Amniotic epithelial cell (primary cell): ENCODE measurements at places on chromosomes 4 and X.
A peak's percentile ranks its signal among the peaks of the same experiment; 100 is the strongest.

DNA sequence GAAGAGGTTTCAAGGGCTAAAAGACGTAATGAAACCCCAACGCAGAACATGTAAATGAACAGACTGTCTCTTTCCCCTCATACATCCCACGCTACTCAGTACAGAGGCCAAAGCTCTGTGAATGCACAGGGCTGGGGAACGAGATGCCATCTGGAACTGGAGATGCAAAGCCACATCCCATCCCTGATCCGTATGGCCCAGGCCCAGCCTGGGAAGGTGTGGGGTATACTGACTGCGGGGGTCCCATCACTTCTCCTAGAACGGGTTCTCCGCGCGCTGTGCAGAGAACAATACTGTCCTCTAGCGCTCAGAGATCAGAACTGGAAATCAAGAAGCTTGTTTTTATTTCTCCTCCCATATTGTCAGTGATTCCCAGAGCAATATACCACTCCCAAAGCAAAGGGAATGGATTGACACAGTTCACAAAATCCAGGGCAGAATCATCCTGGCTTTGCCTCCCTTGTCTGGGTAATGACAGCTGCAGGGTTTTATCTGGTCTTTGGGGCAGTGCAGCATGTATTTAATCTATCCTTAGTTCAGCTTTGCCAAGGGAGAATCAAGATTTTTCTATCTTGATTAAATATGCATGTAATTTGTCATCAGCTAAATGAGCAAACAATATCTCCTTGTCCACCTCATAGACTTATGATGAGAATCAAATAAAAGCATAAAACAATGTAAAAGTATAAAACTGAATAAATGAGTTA lies 47.3 kb upstream of the TLR3 start:
- peak; percentile 27 for DNase-seq

- DNase-seq, result no peak
These were observed 19.7 kb upstream of the RNF212 start for GRCh38 chr4:1133033-1133432.

DNA sequence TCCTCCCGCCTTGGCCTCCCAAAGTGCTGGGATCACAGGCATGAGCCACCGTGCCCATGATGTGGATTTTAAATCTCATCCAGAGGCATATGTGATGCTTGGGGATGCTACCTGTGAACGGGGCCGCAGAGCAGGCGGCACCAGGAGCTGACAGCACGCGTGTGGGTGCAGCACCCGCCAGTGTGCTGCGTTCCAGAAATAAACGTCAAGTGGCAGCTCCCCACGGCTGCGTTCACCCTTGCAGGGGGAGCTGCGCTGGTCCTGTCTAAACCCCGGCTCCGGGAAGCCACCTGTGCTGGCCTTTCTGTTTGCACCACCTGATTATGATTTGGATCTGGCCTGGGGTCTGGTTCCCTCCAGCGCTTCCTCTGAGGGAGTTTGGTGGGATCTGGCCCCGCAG lies 77.8 kb downstream of the SORCS2 start:
- DNase-seq, result no peak

DNA sequence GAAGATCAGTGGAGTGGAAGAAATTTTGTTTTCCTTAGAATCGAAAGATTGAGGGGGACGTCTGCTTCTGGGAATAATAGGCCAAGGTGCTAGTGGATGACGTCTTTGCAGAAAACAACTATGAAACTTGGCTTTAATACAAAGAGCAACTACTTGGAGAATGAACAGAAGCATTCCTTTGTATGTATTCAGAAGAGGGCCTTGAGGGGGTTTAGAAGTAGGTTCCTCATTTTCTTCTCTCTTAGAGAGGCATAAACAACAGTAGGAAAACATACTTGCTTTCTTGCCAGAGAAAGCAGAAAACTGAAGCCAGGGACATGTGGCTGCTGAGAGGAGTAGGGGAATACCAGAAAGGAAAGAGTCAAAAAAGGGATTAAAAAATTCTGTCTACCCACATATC lies 167.8 kb downstream of the ZNF330 start:
- DNase-seq, result peak; percentile 75

- no peak for DNase-seq
These were observed 42.4 kb upstream of the RPA4 start for GRCh38 chrX:96841325-96841724.

GRCh38 chr4:186770481-186771175 lies 47.0 kb upstream of the FAT1 start:
- DNase-seq, result peak; percentile 80

DNA sequence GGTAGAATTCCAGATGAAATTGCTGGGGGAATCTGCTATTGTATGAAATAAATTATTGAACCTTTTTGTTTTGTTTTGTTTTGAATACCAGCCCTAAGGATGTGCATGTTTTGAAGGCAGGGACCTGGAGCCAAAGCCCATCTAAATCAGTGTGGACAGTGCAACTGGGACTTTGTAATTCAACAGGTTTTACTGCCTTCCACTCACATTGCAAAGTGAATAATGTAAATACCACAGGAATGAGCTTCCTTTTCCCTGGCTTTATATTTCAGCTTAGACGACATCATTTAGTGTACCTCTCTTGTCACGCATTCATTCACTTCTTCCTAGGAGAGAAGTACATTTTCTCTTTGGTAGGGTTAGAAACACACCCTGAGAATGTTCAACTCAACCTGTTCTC lies 795.0 kb downstream of the CENPC start:
- no peak for DNase-seq

DNA sequence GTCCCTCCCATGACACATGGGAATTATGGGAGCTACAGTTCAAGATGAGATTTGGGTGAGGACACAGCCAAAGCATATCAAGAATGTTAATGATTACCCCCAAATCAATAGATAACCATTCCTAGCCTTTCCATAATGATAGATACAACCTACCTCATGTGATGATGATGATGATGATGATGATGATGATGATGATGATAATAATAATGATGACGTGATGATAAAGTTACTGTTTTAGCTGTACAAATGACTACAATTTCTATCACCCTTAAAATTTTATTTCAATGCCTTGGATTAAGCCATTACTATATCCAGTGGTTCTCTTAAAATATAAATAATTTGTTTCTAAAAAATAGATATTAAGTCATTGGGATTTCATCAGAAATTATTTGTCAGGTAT lies 55.2 kb upstream of the NLGN4X start:
- DNase-seq, result no peak

- peak; percentile 23 for DNase-seq
These were observed 283.2 kb downstream of the ARHGAP10 start for GRCh38 chr4:148015058-148015457.

DNA sequence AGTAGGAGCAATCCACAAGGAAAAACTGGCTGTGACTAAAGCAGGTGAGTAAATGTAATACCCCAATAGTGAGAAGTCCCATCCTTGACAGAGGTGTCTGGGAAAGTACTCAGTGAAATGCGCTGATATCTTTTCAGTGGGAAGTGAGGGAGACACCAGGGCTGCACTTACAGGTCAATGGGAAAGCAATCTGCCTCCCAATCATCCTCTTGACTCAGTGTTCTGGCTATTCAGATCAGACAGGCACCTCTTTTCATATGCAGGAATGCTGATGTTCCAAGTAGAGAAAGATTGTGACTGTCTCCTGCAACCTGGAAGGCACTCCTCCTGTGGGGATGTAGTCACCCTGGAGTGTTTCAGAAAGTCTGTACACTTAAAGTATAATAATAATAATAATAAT lies 39.9 kb upstream of the SPIN2A start:
- no peak for DNase-seq

DNA sequence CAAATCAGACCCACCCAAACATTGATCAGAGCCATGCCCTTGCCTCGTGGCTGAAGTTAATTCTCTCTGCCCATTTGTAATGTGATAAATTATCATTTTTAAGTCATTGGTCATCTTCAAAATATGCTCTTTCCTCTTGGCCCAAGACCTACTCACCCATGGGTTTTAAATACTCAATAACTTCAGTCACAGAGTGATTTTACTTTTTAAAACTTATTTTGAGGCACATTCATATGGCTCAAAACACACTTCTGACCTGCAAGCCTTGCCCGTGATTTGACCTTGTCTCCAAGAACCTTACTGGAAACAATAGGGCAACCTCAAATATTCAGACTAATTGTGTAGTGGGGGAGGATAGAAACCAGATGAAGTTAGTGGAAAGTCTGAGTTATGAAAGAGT lies 176.2 kb upstream of the LNX1 start:
- DNase-seq, result peak; percentile 92

DNA sequence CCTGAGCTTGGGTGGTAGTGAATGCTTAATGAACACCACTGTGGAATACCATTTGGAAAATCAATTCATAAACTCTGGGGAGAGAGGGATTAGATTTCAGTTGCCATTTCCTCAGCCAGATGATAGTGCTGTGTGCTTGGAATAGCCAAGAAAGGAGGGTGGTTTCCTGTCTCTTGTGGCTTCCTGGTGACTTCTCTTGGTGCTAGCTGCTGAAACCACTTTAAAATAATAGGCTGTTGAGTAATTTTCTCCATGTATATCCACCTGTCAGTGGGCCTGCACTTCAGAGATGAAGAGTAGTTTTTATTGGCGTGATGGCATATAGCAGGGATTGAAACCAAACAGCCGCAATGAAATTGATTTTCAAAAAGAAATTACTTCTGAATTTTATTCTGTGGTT lies 11.8 kb downstream of the EDA start:
- no peak for DNase-seq

- no peak for DNase-seq
These were observed 34.1 kb downstream of the SPINK2 start for GRCh38 chr4:56787380-56787779.

DNA sequence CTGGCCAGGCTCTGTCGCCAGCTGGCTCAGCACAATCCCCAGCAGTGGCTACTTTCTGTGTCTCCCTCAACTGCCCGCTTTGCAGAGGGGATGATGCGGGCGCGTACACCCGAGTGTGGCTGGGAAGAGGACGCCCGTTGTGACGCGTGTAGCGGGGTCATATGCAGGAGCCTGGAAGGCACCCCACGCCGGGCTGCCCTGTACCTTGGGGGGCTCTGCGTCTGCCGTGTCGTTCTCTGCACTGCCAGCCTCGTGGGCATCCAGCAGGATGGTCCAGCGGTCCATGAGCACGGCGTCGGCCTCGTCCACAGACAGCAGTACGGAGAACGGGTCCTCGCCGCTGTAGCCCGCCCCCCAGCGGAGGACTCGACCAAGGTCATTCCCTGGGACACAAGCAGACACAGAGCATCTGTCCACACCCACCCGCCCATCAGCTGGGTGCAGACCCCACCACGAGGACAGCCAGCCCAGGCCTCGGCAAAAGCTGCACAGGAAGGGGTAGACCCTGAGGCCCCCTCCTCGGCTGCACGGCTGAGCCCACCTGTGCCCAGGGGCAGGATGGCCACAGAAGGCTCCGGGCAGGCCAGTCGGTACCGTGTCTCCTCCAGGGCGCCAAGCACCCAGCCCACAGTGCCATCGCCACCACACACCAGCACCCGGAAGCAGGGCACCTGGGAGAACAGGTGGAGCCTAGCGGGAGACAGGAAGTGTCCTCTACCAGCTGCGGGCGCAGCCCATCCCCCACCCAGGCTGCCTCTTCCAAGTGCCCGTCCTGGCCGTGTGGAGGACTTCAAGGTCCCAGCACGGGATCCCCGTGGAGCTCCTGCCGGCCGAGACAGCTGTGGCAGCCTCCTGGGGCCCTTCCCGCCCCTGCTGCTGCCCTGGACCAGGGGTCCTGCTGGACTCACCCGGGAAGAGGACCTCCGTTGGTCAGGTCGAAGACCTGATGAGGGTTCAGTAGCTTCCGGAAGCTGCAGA lies 10.8 kb downstream of the DGKQ start:
- DNase-seq, result no peak

- DNase-seq, result peak; percentile 71
These were observed 13.7 kb downstream of the SEPTIN11 start for GRCh38 chr4:76963131-76963750.

- no peak for DNase-seq
These were observed 226.7 kb upstream of the MAD2L1 start for GRCh38 chr4:120293341-120293740.

- peak; percentile 34 for DNase-seq
These were observed 851 bp downstream of the POLR2B start for GRCh38 chr4:56979421-56980072.

DNA sequence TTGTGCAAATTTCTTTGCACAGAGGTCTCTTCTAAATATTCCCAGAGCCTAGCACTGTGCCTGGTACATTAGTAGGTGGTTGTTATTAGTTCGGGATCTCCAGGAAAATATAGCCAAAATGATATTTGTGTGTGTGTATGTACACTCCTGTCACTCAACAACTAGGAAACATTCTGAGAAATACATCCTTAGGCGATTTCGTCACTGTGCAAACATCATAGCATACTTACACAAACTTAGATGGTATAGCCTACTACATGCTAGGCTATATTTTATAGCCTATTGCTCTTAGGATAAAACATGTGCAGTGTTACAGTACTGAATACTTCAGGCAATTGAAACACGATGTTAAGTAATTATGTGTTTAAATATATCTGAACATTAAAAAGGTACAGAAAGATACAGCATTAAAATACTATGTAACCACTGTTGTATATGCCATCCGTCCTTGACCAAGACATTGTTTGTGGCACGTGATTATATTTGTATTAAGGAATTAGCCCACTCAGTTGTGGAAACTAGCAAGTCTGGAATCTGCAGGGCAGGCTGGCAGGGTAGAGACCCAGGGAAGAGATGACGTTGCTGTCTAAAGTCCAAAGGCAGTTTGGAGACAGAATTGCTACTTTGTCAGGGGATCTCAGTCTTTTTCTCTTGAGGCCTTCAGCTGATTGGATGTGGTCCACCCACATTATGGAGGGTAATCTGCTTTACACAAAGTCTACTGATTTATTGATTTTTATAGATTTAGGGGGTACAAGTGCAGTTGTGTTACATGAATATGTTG lies 106.9 kb downstream of the COL4A6 start:
- DNase-seq, result no peak

GRCh38 chr4:40225497-40225896 lies 28.7 kb downstream of the RHOH start:
- DNase-seq, result no peak

- DNase-seq, result no peak
These were observed 83.3 kb upstream of the AMELX start for GRCh38 chrX:11209798-11210414.

- DNase-seq, result peak; percentile 59
These were observed 95.2 kb upstream of the DKK2 start for GRCh38 chr4:107131295-107131694.

DNA sequence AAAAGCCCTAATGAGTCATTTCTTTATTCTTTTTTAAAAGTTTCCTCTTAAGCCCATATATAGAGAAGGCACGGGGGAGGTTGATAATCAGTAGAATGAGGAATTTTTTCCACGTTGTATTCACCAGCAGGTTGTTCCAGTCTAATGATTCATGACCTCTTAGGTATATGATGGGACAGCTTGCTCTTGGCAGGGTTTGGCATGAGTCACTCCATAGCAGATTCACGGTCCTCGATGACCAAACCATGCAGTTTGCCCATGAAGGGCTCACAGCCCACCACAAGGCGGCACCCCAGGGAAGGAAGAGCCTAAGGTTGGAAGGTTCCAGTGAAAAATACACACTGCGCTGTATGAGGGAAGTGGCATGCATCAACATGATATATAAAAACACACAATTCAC lies 623.8 kb upstream of the DIPK2B start:
- peak; percentile 97 for DNase-seq

GRCh38 chr4:48175806-48176205 lies 41.8 kb upstream of the TXK start:
- no peak for DNase-seq
